ENCODE measurements at places on chromosomes 4 and X.

GRCh38 chrX:31604629-31605221, 532.9 kb upstream of the FTHL17 start:
- H3K4me3 ChIP-seq, result no peak overlapping the region
- H3K27me3 ChIP-seq, result no peaks in the 10 kb centered on the region
- H3K4me1 ChIP-seq, result no peaks in the 10 kb centered on the region
- DNase-seq, result no peak
- no peak overlapping the region for H3K27ac ChIP-seq

- H3K4me1 ChIP-seq, result peaks cover 11% of the 10 kb centered on the region
- peaks cover 3% of the 10 kb centered on the region for H3K36me3 ChIP-seq
- H3K4me3 ChIP-seq, result peak overlapping the region; percentile 56
Observed at GRCh38 chr4:143559757-143560147, 46.2 kb downstream of the SMARCA5 start.

- no peaks in the 10 kb centered on the region for H3K36me3 ChIP-seq
- H3K4me1 ChIP-seq, result no peaks in the 10 kb centered on the region
- H3K4me3 ChIP-seq, result no peak overlapping the region
- peak; percentile 78 for DNase-seq
Observed at GRCh38 chrX:22095286-22095685, 63.2 kb downstream of the PHEX start.

DNA sequence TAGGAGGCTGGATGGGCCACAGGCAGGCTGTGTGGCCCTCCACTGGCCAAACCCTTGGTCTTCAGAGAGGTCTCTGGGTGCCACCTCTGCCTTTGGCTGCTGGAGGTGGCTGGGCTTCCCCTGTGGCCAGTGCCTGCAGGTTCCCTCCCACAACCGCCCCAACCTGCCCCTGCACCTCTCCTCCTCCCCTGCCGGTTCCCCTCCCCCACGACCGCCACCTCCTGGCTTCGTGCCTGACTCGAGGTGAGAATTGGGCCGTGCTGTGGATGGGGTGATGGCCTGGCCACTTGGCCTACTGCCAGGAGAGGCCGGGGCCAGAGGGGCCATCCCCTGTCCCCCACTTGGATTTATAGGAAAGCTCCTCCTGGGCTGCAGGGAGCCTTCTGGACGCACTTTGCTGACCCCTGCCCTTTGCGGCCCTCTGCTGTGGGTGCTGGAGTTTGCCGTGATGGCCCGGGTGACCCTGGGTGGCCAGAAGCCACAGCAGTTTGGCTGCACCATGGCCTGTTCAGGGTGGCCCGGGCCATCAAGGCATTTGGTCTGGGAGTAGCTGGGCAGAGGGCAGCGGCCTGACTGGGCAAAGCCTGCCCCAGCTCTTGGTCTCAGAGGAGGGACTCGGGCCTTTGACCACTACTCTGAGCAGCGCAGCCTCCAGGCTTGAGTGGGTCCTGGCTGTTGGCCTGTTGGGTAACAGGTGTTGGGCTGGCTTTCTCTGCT, 3.8 kb downstream of the NAT8L start:
- H3K27ac ChIP-seq, result no peak overlapping the region
- no peak for DNase-seq
- H3K36me3 ChIP-seq, result no peaks in the 10 kb centered on the region
- peaks cover 26% of the 10 kb centered on the region for H3K4me1 ChIP-seq
- peaks cover 73% of the 10 kb centered on the region for H3K27me3 ChIP-seq

DNA sequence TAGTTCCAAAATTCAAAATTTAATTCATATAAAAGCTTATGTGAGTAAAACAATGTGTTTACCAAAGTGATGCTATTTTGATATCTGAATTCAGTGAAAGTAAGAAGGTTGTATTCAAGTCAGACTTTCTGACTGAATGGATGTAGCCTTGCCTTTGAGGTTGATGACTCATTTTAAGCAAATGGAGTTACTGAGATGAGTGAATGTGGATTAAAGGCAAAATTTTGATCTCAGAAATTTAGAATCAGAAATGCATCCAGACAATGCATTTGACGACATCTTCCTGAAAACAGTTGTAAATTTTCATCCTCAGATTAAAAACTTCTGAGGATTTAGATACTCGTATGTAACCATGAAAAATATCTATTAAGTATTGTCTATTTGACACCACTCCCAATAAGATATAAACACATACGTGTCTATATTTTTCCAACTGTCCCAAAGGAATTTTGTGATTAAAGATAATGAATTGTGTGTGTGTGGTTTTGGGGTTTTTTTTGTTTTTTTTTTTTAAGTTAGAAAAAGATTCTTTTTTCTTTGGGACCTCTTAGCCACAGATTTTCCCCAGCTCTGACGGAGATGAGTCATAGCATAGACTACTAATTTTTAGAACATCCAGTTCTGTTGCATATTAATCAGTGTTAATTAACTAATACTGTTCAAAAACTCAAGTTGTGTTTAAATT, 34.4 kb downstream of the NFKB1 start:
- no peak overlapping the region for H3K27ac ChIP-seq
- H3K4me1 ChIP-seq, result peaks cover 32% of the 10 kb centered on the region
- DNase-seq, result no peak
- no peak overlapping the region for H3K4me3 ChIP-seq
- H3K27me3 ChIP-seq, result no peaks in the 10 kb centered on the region

DNA sequence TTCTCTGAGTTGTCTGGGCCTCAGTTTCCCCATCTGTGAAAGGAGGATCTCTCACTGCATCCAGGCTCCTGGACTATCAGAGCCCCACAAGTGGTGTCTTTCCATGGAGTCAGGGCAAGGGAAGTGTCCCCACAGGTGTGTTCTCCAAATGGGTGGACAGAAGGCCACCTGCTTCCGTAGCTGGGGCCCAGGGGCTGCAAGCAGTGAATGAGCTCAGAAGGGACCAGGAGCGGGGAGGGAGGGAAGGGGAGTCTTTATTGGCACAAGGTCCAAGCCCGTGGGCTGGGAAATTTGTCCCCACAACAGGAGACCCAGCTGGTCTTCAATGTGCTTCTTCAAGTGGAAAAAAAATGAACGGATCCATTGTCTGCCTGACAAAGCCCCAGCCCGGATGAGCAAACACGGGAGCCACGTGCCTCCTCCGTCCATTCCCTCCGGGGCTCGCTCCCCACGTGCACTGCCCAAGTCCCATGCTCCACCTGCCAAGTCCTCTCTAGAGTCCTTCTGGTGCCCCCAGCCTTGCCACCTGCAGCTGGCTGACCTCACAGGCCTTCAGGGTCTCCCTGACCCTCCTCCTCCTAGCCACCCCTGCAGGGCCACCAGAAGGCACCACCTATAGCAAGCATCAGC, 72.0 kb downstream of the JAKMIP1 start:
- no peak overlapping the region for H3K27ac ChIP-seq
- DNase-seq, result no peak
- H3K4me1 ChIP-seq, result no peaks in the 10 kb centered on the region
- H3K4me3 ChIP-seq, result no peak overlapping the region
- H3K27me3 ChIP-seq, result peaks cover 21% of the 10 kb centered on the region
- no peaks in the 10 kb centered on the region for H3K36me3 ChIP-seq

- H3K27ac ChIP-seq, result peak overlapping the region; percentile 93
- H3K4me3 ChIP-seq, result peak overlapping the region; percentile 96
- no peaks in the 10 kb centered on the region for H3K27me3 ChIP-seq
- peaks cover 59% of the 10 kb centered on the region for H3K4me1 ChIP-seq
Observed at GRCh38 chr4:1855333-1856070, 454 bp downstream of the LETM1 start.

DNA sequence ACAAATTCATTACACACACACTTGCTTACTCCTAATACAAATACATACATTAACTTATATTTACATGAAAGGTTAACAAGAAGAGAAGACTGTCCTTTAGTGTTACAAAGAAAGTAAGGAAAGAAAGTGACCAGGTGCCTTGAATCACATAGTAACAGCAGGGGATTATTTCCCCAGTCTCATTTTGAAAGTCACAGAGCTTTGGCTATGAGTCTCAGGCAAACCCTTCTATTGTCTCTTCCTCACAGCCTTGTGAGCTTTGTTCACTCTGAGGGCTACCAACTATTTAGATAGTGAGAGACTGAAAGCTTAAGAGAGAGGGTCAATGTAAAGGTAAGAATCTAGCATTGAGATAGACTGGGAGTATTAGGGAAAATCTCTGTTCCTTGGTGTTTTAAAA, 161.6 kb downstream of the NPNT start:
- H3K36me3 ChIP-seq, result no peaks in the 10 kb centered on the region
- no peaks in the 10 kb centered on the region for H3K27me3 ChIP-seq
- DNase-seq, result no peak
- no peaks in the 10 kb centered on the region for H3K4me1 ChIP-seq
- no peak overlapping the region for H3K27ac ChIP-seq

GRCh38 chrX:42900947-42901346, 123.0 kb upstream of the PPP1R2C start:
- H3K4me3 ChIP-seq, result no peak overlapping the region
- H3K36me3 ChIP-seq, result no peaks in the 10 kb centered on the region
- no peaks in the 10 kb centered on the region for H3K4me1 ChIP-seq
- no peaks in the 10 kb centered on the region for H3K27me3 ChIP-seq
- no peak for DNase-seq

DNA sequence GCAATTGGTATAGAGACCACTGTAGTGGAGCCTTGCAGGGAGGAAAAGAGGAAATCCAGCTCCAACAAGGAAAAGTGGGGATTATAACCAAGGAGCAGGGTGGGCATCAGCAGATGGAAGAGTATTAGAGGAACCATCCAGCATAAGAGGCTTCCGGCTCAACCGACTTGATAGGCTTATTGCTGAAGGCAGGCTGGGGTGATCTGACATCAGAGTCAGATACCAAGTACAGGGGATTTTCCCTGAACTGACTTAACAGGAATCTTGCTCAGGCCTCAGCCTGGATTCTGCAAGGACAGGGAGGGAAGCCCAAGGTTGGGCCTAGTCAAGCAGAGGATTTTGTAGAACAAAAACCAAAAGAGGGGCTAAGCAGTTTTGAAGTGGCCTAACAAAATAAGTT, 129.6 kb downstream of the DCLK2 start:
- no peak for DNase-seq
- no peaks in the 10 kb centered on the region for H3K36me3 ChIP-seq
- no peaks in the 10 kb centered on the region for H3K27me3 ChIP-seq
- H3K27ac ChIP-seq, result no peak overlapping the region
- no peak overlapping the region for H3K4me3 ChIP-seq

DNA sequence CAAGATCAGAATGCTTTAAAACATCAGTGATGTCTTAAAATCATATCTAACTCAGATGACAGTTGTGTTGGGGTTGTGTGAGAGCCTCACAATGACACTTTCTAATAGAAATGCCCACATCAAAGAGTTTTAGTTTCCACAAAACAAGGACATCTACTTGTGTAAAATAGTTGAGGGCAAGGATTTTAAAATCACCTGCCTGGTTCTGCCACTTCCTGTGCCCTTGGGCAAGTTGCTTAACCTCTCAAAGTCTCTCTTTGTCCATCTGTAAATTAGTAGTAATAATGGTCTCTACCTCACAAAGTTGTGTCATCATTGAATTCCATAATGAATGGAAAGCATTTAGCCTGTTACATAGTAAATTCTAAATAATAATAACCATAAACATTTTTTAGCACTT, 41.9 kb upstream of the RELL1 start:
- no peaks in the 10 kb centered on the region for H3K27me3 ChIP-seq
- H3K36me3 ChIP-seq, result no peaks in the 10 kb centered on the region
- no peak overlapping the region for H3K4me3 ChIP-seq
- H3K27ac ChIP-seq, result no peak overlapping the region
- H3K4me1 ChIP-seq, result no peaks in the 10 kb centered on the region

DNA sequence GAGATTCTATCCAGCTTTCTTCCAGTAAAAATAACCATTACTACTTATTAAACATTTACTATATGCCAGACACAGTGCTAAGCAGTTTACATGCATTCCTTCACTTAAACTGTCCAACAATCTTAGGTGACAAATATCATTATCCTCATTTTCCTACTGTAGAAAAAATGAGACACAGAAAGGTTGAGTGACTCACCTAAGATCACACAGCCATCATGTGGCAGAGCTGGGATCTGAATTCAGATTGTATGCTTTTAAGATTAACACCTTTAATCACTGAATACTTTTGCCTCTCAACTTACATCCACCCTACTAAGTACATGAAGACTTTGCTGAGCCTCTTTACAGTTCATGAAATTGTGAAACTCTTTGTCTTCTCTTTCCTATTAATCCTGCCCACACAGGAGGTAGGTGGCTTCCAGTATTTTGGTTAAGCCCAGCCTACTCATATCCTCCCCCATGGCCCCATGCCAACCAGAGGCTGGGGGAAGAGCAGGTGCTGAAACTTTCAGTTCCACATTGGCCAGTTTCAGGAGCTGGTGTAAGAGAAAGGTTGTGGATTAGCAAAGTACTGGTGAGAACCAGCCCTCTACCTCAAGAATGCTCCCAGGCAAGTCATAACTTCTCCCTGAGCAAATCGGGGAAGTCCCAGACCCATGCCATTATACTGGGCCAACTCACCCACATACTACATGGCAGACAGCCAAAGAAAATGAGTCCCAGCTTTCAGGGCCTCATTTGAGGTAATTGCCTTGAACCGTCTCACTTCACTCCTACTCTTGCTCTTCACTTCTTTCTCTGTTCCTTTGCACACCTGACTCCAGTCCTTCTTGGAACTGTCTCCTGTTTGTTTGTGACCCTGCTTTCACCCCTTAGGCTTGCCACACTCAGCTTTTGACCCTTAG, 211.1 kb downstream of the GUCY2F start:
- H3K4me3 ChIP-seq, result no peak overlapping the region
- DNase-seq, result no peak
- H3K27ac ChIP-seq, result no peak overlapping the region
- H3K4me1 ChIP-seq, result no peaks in the 10 kb centered on the region
- H3K27me3 ChIP-seq, result no peaks in the 10 kb centered on the region

DNA sequence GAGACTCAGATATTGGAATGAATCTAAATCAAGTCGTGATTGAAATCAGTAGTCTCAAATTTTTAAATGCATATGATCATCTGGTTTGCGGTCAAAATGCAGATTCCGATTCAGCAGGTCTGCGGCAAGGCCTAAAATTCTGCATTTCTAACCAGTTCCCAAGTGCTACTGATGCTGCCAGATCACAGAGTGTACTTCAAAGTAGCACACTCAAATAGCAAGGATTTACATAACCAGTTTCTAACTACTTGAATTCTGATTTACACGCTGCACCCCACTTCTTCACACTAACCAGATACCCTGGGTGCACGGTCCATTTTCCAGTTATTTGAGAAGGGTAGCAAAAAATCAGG, 752 bp downstream of the MBTPS2 start:
- DNase-seq, result no peak
- H3K36me3 ChIP-seq, result peaks cover 8% of the 10 kb centered on the region
- H3K4me3 ChIP-seq, result peak overlapping the region; percentile 68
- peaks cover 7% of the 10 kb centered on the region for H3K4me1 ChIP-seq

GRCh38 chr4:84691800-84692199, 108.9 kb downstream of the CDS1 start:
- H3K4me3 ChIP-seq, result no peak overlapping the region
- no peaks in the 10 kb centered on the region for H3K27me3 ChIP-seq
- H3K27ac ChIP-seq, result no peak overlapping the region
- DNase-seq, result no peak
- peaks cover 12% of the 10 kb centered on the region for H3K4me1 ChIP-seq

- H3K4me1 ChIP-seq, result no peaks in the 10 kb centered on the region
- no peak for DNase-seq
- no peaks in the 10 kb centered on the region for H3K27me3 ChIP-seq
- H3K27ac ChIP-seq, result no peak overlapping the region
- H3K4me3 ChIP-seq, result no peak overlapping the region
Observed at GRCh38 chr4:38306482-38307071, 346.4 kb downstream of the PTTG2 start.

- no peak for DNase-seq
- no peaks in the 10 kb centered on the region for H3K27me3 ChIP-seq
- no peak overlapping the region for H3K4me3 ChIP-seq
- no peaks in the 10 kb centered on the region for H3K4me1 ChIP-seq
- H3K27ac ChIP-seq, result no peak overlapping the region
Observed at GRCh38 chrX:23851544-23851943, 56.2 kb downstream of the APOO start.

- no peak for DNase-seq
- H3K27ac ChIP-seq, result no peak overlapping the region
- no peaks in the 10 kb centered on the region for H3K36me3 ChIP-seq
Observed at GRCh38 chr4:181604546-181604945, 638.7 kb upstream of the TENM3 start.
